ENCODE measurements at places on chromosomes 1 and 21.

GRCh38 chr21:32580949-32581348 is 4.4 kb downstream of the TCP10L start:
- DNase-seq: no peak

DNA sequence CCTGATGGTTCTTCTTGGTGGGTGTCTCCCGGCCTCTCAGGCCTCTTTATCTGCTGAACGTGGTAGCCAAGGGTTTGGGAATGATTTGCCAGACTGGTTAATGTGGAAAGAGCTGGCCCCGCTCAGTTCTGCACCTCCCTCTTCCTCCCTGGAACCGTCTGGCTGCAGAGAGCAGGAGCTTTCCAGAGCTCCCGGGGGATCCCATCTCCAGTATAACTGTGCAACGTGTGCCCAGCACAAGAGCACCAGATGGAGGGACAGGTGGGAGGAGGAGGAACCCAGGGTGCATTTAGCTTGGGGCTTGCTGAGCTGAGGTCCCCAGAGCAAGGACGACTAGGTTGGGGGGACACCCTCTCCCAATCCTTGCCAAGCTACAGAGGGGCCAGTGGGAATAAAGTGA is 5.0 kb downstream of the TFF1 start:
- DNase-seq: no peak

GRCh38 chr1:230781594-230781993 is 34.4 kb downstream of the CAPN9 start:
- DNase-seq: no peak

GRCh38 chr1:28792644-28793121 is 19.3 kb upstream of the OPRD1 start:
- no peak for DNase-seq

GRCh38 chr21:37075214-37075770 is 2.2 kb downstream of the TTC3 start:
- DNase-seq: no peak

- no peak for DNase-seq
These were observed 2.1 kb downstream of the KRTAP10-7 start for GRCh38 chr21:44602463-44602850.

DNA sequence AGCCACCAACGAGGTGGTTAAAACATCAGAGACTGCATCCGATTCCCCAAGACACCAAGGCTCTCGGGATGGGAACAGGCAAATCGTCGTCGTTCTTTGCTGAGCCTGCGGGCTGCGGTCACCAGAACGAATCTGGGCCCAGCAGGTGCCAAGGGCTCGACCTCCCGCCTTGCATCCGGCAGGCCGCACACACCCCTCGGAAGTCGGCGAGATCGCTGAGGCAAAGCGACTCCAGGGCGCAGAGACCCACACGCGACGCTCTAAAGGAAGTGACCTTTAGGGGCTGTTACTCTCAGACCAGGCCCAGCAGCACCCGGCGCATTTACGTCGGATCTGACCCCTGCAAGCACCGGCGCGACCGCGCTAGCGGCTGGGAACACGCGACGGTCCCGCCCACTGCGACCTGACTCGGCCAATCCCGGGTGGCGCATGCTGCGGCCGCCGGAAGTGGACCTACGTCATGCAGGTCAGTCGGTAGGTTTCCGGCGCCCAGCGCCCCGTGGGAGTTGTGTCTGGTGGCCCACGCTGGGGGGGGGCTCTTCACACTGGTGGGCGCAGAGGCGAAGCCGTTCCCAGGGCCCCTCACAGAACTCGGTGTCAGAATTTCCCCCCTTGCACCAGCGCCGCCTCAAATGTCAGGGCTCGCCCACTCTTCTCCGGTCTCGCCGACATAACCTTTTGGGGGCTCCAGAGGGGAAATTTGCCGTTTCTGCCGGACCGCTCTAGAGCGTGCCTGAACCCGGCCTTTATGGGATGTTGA is 7.5 kb upstream of the PARK7 start:
- peak; percentile 77 for DNase-seq

DNA sequence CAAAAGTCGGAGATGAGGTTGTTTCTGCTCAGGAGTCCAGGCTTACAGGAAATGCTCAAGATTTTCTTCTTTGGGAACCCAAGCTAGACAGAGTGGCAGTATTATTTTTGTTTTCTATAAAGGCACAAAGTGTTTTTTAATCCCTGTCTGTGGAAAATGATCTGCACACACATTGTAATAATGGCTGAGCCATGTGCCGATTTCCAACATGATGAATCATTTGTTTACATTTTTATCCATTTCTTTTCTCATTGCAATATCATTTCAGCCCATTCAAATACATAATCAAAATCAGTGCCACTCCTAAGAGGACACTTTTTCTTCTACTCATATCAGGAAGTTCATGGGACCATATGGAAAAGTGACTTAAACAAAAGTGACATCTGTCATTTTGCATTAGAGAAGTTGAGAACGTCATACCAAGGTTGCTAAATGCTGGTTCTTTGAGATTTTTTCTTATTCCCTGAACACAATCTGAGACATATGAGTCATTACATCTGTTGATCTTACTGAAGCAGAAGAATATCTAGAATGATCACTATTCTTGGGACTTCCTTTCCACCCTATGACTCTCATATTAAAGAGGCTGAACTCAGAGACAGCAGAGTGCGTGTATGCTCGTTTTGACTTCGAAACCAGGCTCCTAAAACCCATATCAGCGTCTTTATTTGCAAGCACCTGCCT is 44.9 kb downstream of the ACTA1 start:
- no peak for DNase-seq

Data from stimulated activated naive CD4-positive, alpha-beta T cell treated with Interleukin-2 at 50 U/mL for 16 hours (primary cell).